Eye (tissue), 1 donor: ENCODE measurements at places on chromosomes 2 and 18.
A peak's percentile ranks its signal among the peaks of the same experiment; 100 is the strongest.

- DNase-seq, result no peak
Observed at GRCh38 chr18:37482002-37482401, 83.6 kb downstream of the CELF4 start.

GRCh38 chr2:171180229-171180930 is 19.7 kb upstream of the TLK1 start:
- DNase-seq, result no peak

GRCh38 chr2:154556146-154556545 is 142.3 kb upstream of the KCNJ3 start:
- DNase-seq, result no peak

GRCh38 chr2:173999272-173999671 is 34.1 kb upstream of the SP3 start:
- no peak for DNase-seq

DNA sequence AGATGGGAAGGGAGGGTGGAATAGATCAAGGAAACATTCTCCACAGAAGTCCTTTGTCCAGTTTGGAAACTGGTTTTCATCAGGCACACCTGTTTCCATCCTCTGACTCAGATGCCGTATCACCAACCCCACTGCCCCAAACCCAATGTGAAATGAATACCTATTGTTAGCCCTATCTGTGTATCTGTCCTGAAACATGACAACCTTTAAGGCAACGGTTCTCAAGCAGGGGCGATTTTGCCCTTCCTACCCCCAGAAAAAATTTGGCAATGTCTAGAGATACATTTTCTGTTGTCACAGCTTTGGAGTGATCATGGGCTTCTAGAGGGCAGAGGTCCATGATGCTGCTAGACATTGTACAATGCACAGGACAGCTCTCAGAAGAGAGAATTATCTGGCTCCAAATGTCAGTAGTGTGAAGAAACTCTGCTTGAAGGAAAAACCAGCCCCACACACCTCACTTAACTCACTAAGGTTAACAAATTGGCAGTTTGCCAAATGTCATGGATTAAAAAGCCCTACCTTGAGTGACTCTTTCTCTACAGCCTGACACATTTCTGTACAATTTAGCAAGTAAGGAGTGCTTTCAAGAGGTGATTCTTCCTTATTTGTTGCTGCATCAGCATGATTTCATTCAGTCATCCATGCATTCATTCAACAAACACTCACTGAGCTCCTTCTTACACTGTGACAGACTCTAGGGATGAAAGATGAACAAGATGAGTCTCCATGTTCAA is 3.4 kb downstream of the SCTR start:
- DNase-seq, result no peak

- DNase-seq, result no peak
Observed at GRCh38 chr2:45780541-45781463, 129.3 kb downstream of the PRKCE start.

GRCh38 chr2:122132147-122132691 is 376.8 kb downstream of the TSN start:
- no peak for DNase-seq

DNA sequence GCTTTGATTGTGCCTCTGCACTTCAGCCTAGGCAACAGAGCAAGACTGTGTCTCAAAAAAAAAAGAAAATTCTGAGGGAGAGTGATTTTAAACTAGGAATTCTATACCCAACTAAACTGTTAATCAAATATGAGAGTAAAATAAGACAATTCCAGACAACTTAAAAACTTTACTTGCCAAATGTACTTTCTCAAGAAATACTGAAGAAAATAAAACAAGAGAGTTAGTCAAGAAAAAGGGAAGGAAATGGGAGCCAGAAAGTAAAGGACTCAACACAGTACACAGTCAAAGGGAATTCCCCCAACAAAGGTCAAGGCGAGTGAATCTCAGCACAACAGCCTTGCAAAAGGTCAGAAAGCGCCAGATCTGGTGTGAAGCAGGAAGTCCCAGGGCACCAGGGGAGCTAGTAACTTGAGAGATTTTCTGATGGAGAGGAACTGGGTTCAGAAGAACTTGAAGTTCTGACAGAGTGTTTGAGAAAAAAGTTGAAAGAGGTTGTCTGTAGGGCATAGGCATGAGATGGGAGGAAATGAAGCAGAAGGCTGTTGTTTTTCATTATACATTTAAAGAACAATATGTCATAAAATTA is 22.6 kb upstream of the TBC1D8 start:
- no peak for DNase-seq

DNA sequence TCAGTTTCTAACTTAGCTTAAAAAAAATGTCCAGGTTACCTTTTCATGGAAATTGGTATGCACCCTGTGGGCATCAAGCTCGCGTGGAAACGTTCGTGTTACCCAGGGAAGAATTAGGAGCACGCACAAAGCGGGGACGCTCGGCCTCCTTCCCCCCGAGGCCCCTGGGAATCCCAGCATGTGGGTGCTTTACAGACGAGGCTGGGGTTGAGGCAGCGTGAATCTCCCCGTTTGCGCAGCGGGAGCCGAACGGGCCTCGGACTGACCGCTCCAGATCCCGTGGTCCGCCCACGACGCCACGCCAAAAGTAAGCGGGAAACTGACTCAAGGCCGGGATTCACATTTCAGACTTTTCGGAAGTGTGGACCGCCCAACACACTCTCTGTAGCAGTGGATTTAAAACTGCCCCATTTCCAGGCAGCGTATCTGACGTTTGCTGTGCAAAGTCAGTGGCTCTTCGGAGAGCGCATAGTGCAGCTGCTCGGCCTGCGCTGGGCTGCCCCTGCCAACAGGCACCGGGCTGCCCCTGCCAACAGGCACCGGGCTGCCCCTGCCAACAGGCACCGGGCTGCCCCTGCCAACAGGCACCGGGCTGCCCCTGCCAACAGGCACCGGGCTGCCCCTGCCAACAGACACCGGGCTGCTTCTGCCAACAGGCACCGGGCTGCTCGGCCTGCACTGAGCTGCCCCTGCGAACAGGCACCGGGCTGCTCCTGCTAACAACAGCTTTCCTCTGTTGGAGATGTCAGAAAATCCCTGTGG is 49.7 kb downstream of the SH3YL1 start:
- no peak for DNase-seq

DNA sequence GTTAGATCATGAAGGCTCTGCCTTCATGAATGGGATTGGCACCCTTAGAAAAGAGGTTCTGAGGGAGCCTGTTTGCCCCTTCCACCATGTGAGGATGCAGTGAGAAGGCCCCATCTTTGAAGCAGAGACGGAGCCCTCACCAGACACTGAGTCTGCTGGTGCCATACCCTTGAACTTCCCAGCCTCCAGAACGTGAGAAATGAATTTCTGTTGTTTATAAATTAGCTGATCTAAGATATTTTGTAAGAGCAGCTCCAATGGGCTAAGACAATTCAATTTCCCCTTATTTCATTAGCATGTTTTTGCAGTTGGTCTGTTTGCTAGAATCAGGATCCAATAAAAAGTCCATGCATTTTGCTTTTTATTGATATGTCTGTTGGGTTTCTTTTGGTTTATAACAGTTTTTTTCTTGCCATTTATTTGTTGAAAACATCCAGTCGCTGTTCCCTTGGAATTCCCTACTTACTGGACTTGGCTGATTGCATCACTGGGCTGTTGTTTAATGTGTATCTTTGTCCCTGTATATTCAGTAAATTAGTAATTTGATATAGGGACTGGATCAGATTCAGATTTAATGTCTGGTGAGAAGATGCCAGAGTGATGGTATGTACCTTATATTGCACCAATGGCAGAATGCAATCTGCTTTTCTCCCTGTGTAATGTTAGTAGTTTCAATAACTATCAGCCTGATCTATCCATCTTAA is 24.0 kb upstream of the GREB1 start:
- no peak for DNase-seq

- DNase-seq, result peak; percentile 90
Observed at GRCh38 chr2:50401772-50402653, 629.9 kb downstream of the NRXN1 start.

GRCh38 chr2:146997945-146998344 is 846.9 kb upstream of the ACVR2A start:
- DNase-seq, result no peak

GRCh38 chr18:3460823-3461398 is 10.9 kb downstream of the TGIF1 start:
- DNase-seq, result no peak

DNA sequence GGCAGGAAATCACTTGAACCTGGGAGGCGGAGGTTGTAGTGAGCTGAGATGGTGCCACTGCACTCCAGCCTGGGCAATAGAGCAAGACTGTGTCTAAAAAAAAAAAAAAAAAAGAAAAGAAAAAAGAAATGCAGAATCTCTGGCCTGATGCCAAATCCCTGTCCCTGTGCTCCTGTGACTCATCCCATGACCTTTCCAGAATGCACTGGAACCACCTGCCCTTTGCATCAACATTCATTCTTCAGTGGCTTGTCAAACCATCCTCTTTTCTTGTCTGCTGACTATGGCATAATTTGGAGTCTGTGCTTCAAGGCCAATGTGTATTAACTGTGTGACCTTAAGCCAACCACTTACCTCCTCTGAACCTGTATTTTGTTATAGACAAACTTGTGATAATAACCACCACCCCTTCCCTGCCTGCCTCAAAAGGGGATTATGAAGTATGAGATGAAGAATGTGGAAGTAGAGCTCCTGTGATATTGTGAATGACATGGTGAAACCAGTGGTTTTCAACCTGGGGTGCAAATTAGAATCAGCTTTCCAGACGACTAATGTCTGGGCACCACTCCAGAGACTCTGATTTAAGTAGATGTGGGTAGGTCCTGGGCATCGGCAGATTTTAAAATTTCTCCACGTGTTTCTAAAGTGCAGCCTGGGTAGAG is 189.3 kb downstream of the CLIP4 start:
- DNase-seq, result no peak

DNA sequence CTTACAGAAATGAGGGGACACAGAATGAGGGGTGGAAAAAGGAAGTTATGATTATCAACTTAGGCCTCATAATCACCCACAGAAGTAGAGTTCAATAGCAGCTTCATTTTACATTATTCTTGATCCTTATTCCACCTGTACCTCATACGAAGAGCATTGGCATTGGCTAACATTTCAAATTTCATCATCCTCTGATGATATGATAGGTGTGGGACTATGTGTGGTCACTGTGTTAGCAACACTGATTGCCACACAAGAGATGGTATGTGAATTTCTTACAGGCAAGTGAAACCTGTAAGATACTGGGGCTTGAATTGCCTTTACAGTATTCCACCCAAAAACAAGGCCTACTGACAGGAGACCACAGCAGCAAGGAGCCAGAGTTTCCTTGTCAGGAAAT is 14.0 kb upstream of the HAT1 start:
- DNase-seq, result no peak

GRCh38 chr18:70489986-70490933 is 201.4 kb downstream of the SOCS6 start:
- DNase-seq, result peak; percentile 89

GRCh38 chr2:10777842-10778723 is 34.5 kb downstream of the PDIA6 start:
- DNase-seq, result no peak

DNA sequence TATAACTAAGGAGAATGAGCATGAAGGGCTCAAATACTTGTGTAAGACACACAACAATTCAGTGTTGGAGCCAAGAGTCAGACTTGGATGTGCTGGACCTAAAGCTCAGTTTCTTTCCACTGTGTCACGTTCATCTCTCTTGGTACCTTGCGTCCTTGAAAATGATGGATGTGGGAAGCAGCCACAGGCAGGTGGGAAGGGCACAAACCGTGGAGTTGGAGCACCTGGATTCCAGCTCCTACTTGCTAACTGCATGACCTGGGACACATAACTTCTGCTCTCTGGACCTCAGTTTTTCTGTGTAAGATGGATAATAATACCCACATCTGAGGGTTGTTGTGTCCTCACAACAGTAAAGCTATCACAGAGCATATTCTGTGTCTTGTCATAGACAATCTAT is 53.1 kb upstream of the PPP1CB start:
- DNase-seq, result no peak

DNA sequence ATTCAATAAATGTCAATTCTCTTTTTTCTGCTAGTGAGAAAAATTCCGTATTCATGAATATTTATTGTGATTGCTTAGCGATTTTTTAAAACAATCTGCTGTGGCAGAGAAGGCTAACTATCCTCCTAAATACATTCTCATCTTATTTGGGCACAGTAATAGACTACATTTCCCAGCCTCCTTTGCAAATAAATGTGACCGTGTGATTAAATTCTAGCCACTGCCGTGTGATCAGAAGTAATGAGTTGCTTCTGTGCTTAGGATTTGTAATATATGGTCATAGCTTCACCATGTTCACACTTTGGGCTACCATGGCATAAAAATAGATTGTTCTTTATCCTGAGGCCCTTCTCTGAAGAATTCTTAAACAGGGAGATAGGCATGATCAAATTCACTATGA is 179.6 kb downstream of the FAM124B start:
- DNase-seq, result no peak

DNA sequence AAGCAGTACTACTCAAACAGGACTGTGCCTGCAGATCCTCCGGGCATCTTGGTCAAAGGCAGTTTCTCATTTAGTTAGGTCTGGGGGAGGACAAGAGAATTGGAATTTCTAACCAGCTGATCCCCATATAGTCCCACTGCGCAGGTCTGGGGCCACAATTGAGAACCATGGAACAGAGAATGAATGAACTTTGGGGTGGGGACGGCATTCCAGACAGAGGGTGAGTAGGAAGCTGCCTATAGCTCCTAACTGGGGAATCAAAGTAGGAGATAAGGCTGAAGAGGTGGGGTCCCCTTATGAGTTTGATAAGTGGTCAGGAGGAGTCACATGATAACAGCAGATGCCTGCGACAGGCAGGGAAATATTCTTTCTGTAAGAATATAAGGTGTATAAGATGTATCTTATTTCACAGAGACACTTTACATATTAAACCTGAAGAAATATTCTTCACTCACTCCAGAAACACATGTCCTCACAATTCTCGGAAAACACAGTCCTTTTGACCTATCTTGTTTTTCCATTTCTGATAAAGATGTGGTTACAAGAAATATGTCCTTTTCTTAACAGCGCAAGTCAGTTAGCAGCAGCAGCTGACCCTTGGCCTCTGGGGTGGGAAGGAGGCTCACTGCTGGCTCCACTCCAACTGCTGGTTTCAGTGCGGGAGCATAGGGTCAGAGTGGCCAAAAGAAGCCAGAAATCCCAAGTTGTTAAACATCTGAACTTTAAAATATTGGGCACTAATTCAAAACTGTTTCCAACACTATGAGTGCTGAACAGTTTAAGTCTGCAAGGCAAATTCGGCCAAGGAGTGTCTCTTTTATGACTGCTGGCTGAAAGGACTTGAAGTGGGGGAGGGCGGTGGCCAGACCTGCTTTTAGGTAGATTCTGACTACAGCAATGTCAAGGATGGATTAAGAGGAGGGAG is 12.6 kb upstream of the TMEM214 start:
- no peak for DNase-seq

GRCh38 chr2:11945139-11946126 is 199.0 kb downstream of the LPIN1 start:
- no peak for DNase-seq

DNA sequence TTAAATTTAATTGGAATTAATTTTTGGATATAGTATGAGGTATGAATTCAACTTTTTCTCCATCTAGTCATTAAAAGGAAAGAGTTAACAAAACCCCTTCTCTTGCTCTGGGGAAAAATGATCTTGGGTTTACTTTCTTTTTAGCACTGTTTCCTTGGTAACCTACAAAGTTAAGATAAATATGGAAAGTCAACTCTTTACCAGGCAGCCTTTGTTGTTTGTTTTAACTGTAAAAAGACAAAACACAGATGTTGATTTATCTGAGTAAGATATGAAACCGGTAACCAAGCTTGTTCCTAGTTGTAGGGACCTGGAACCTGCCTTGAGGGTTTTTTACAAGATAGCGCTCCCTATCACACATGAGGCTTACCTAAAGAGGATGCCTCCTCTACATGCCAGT is 10.1 kb upstream of the SANBR start:
- peak; percentile 6 for DNase-seq
